ENCODE measurements at places on chromosomes 11 and 22.

GRCh38 chr11:119147604-119148333 is 1.1 kb upstream of the ABCG4 start:
- DNase-seq: peak; percentile 36

GRCh38 chr11:103926990-103927389 is 109.5 kb upstream of the DDI1 start:
- no peak for DNase-seq

DNA sequence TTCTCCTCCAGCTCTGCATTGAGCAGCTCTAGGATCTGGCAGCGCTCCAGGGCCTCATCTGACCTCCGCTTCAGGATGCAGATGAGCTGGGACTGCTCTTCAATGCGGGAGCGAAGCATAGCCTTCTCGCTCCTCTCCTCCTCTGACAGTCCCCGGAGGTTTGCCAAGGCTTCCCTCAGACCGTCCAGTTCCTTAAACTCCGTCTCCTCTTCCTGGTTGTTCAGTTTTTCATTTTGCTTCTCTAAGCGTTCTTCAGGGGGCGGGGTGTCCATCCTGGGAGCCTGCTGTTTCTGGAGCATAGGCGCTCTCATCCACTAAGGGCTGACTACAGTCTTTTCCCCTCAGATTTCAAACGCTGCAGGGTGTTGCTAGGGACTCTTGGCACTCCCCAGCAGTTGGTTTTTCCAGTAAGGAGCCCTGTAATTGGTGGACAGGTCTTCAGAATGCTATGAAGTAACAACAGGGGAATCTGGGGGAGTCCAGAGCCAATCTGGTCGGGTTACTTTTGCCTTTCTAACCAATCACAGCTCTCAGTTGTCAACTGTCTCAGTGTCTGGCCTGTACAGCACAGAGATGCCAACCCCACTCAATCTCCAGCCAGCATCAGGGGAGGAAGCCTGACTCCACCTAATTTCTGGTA is at the start of gene CCDC89:
Gene CCDC89 (minus strand): TSS at position 376 of the 640 bp plus-strand sequence. CDS start 65 bp downstream, at position 311.
- DNase-seq: no peak

GRCh38 chr11:112658431-112658878 is 302.8 kb upstream of the NCAM1 start:
- DNase-seq: no peak

GRCh38 chr11:129946965-129947364 is 51.6 kb upstream of the NFRKB start:
- no peak for DNase-seq

GRCh38 chr11:96326959-96327358 is 16.0 kb downstream of the MAML2 start:
- no peak for DNase-seq

DNA sequence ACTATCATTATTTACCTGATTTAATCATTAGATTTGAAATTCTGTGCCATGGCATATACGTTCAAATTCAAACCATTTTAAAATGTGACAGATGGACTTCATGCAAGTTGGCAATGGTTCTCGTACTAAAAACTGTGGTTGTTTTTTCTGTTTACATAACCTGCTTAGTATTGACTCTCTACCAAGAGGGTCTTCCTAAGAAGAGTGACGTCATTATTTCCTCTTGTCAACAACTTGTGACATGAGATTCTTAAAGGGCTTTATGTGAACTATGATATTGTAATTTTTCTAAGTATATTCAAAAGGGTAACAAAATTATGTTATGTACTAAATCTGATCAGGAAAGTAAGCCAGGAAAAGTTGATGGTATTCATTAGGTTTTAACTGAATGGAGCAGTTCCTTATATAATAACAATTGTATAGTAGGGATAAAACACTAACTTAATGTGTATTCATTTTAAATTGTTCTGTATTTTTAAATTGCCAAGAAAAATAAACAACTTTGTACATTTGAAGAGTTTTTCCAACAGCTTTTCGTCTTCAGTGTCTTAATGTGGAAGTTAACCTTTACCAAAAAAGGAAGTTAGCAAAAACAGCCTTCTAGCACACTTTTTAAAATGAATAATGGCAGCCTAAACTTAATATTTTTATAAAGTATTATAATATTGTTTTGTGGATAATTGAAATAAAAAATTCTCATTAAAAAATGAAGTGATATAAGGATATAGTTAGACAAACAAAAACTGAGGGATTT is 87.0 kb downstream of the GRK3 start:
- peak; percentile 22 for DNase-seq

- no peak for DNase-seq
These were observed 24.6 kb downstream of the ELF5 start for GRCh38 chr11:34488855-34489557.

- DNase-seq: no peak
These were observed 38.7 kb upstream of the TTLL12 start for GRCh38 chr22:43225609-43226008.

DNA sequence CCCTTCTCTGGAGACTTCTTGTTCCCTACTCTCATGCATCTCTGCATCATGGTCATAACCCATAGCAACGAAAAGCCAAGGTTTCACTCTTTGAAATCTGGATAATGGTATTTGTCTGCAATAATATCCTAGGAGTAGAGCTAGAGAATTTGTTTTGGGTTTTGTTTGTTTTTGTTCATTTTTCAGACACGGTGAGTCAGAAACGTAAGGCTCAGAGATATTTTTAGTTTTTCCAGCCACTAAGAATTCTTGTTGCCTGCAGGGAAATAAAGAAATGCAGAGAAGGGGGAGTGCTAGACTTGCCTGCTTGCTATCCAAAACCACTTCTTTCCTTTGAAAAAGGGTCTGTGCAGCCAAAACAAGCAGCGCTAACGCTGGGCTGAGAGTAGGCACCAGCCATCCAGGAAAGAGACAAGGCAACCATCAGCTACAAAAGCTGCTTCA is 26.0 kb downstream of the POU2AF3 start:
- DNase-seq: no peak

- DNase-seq: peak; percentile 72
These were observed 252.7 kb downstream of the TMEM135 start for GRCh38 chr11:87290304-87290922.

GRCh38 chr11:5983443-5983842 is 3.3 kb downstream of the OR52L1 start:
- DNase-seq: no peak

All from NB4 (cell line).